ENCODE measurements at places on chromosomes 5 and 9. TPM values are rescaled to one million over a fixed set of nuclear protein-coding genes. Genes with fewer than 3 reads are reported as not detected.

The GABBR2 gene
- 8.1 TPM for total RNA-seq

The ZBTB26 gene
- 16.8 TPM for total RNA-seq

DNA sequence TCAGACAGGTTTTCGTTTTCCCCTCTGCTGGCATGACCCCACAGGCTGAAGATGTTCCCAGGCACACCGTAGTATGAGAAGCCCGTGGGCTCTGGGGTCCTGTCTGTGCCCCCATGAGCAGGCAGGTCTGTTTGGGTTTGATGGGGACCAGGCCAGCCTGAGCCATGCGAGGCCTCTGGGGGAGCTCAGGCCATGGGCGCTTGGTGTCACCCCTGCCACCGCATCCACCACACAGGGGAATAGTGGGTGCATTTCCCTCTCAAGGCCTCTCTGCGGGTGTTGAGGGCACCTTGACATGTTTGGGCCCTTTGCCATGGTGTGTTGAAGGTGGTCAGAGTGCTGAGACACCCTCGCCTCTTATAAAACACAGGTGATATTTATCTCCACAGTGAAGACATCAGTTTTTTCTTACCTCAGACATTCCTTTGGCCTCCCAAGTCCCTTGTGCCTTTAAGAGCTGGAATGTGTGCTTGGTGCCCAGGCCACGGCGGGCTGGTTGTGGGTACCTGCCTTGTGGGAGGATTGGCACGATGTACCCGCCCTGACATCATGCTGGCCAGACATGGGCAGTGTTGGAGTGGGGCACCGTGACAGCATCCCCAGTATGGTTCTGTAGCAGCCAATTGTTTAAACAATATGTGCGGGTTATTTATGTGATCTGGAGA is 68.3 kb downstream of the WNK2 start:
- no peak for DNase-seq

GRCh38 chr5:29939988-29940387 is 1253.5 kb upstream of the CDH6 start:
- no peak for DNase-seq

GRCh38 chr5:133086366-133086875 is 34.6 kb downstream of the HSPA4 start:
- no peak for DNase-seq

DNA sequence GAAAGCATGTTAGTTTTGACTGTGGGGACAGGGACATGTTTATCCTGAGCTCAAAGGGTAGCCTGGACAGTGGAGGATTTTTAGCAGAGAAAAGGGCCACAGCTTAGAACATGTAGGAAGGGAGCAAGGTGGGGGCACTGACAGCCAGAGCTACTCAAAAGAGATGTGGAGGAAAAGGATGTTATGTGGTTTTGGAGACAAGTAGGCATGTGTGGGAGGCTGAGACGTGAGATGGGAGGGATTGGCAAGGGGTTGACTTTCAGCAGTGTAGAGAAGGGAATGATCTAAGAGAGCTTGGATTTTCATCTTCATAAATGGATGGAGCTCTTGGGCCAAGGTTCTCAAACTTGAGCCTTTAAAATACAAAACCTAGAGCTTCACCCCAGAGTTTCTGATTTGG is 24.0 kb downstream of the SYK start:
- DNase-seq, result no peak

- DNase-seq, result no peak
These were observed 9.8 kb upstream of the COL15A1 start for GRCh38 chr9:98933890-98934289.

- DNase-seq, result no peak
These were observed 14.9 kb downstream of the OR2Y1 start for GRCh38 chr5:180724944-180725343.

- DNase-seq, result no peak
These were observed 43.4 kb upstream of the NR4A3 start for GRCh38 chr9:99778308-99778707.
